ENCODE measurements at places on chromosomes 16 and 17.

- DNase-seq: no peak
Measured at GRCh38 chr16:1285669-1286512, 23.5 kb upstream of the UBE2I start.

DNA sequence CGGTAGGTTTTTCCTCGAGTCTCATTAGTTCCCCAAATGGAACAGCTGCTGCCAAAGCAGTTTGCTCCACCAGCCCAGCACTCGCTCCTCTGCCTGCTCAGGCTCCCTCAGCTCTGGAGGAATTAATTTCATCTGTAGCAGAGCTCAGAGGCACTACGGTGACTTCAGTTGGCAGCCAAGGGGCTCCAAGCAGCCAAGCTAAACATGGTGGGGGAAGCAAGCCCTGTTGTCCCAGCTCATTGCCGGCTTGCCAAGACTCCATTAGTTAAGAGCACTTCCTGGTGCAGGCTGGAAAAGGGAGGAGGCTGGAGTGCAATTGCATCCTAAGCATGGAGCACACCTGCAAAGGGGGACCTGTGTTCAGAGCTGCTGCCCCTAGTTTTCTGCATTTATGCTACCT lies 78.7 kb upstream of the GPRC5B start:
- DNase-seq: no peak

DNA sequence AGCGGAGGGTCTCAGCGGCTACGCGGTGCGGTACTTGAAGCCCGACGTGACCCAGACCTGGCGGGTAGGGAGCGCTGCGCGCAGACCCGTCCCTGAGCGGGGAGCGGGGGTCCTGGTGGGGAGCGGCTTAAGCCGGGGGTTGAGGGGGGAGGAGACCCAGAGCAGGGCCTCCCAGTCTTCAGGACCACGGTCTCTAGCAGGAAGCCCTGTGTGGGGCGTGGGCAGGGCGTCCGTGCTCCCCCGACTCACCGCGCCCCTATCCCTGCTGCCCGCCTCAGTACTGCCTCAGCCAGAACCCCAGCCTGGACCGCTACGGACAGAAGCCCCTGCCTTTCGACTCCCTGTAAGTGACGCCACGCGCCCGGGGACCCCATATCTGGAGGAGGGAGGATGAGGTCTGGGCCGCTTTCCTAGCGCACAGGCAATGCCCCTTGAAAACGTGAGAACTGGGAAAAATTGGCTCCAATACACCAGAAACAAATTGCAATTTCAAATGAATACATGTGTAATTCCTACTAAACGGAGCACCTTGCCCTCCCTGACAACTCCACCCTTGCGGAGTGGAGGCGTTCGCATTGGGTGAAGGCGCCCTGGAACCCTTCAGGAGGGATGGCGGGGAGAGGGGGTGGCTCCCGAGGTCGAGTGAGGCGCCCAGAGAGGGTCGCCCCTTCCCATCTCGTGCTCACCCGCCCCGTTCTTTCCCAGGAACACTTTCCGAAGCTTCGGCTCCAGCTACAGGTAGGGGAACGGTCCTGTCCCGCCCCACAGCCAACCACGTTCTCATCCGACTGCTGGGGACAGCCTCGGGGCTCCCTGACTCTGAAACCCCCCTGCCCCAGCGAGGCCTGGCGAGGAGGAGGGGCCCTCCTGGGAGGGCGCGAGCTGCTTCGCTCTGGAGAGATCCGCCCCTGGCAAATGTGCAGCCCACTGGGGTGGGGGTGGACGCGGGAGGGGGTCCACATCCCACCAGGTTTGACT lies 14.6 kb upstream of the CNGB1 start:
- no peak for DNase-seq

- no peak for DNase-seq
Measured at GRCh38 chr16:49833085-49833484, 22.8 kb downstream of the ZNF423 start.

- DNase-seq: no peak
Measured at GRCh38 chr17:66711401-66711800, 123.5 kb upstream of the CACNG5 start.

- DNase-seq: no peak
Measured at GRCh38 chr16:2719328-2720063, 528 bp downstream of the PRSS27 start.

GRCh38 chr16:84840687-84841627 lies 21.2 kb downstream of the CRISPLD2 start:
- no peak for DNase-seq

GRCh38 chr17:31494259-31495021 lies 103.0 kb downstream of the RAB11FIP4 start:
- DNase-seq: peak; percentile 67

GRCh38 chr17:8359769-8360168 lies 16.7 kb downstream of the KRABD2 start:
- peak; percentile 71 for DNase-seq

All from mammary epithelial cell (primary cell).